ENCODE measurements at places on chromosomes 6 and 20.

- no peak for DNase-seq
Measured at GRCh38 chr20:63054103-63054474, 47.3 kb upstream of the BHLHE23 start.

DNA sequence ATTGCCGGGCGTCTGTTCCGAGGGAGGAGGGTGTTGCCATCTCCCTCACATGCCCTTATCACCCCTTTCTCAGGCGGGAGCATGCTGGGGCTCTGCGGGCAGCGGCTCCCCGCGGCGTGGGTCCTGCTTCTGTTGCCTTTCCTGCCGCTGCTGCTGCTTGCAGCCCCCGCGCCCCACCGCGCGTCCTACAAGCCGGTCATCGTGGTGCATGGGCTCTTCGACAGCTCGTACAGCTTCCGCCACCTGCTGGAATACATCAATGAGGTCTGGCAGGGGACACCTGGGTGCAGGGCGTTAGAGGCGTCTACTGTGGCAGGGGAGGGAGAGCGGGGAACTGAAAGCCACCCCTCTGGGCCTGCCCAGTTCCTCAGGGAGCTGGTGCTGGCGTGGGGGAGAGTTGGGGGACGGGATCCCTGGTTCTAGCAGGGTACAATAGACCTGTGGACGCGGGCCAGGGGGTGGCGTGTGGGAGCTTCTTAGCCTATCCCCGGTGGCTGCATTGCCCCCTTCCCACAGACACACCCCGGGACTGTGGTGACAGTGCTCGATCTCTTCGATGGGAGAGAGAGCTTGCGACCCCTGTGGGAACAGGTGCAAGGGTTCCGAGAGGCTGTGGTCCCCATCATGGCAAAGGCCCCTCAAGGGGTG is 697 bp downstream of the PPT2 start:
- DNase-seq, result peak; percentile 46

DNA sequence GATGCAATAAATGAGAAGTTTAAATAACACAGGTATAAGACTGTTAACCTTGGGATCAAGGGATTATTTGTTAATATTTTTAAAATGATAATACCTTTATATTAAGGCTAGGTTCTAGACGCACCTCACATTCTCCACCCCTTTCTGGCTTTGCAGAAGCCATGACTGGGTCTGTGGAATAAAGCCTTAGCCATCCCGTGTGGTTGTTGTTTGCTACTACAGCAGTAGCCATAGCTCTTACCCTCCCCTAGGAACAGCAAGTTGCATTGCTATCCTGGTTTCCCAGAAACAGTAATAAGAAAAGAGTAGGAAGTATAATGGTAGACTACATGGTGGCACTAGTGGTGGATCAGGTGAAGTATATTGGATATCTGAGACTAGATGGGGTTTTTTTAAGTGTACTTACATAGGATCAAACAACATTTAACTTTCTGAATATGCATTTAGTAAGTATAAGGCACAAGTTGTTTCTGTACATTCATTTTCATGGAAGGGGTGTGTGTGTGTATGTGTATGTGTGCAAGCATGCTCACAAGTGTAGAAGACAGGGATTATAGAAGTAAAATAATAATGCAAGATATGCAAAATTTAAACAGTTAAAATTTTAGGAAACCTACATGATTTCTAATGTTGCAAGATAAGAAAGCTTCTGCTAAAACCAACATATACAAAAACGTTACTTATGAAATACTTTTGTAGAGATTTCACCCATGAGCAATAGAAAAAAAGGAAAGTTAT is 384.2 kb downstream of the PRKN start:
- DNase-seq, result no peak

GRCh38 chr6:89216411-89216810 is 747 bp downstream of the GABRR1 start:
- DNase-seq, result no peak

GRCh38 chr6:21912151-21912832 is 318.7 kb downstream of the SOX4 start:
- DNase-seq, result no peak

GRCh38 chr20:61938839-61939690 is 126.6 kb downstream of the TAF4 start:
- no peak for DNase-seq

DNA sequence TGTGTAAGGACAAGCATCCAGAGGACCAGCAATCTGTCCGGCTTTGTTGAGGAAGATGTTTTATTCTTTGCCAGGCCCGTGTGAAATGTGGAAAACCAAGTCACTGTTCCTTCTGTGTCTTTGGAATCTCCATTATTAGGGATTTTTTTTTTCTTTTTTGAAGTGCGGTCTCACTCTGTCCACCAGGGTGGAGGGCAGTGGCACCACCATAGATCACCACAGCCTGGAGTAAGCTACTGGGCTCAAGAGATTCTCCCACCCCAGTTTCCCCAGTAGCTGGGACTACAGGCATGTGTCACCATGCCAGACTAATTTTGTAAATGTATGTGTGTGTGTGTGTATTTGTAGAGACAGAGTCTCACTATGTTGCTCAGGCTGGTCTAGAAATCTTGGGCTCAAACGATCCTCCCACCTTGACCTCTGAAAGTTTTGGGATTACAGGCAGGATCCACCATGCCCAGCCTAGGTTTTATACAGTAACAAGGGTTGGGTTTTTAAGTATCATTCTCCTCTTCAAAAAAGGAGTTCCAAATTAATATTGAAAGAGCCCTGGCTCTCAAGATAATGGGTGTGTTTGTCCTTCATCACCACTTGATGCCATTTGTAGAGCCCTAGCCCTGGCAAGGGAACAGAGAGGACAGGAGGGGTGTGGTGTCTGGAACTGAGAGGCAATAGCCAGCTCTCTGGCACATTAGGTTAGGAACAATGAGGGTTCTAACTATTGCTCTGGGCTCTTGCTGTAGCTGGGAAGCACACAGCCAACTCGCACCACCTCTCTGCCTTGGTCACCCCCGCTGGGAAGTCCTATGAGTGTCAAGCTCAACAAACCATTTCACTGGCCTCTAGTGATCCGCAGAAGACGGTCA is 3.1 kb downstream of the LAMP5 start:
- no peak for DNase-seq

DNA sequence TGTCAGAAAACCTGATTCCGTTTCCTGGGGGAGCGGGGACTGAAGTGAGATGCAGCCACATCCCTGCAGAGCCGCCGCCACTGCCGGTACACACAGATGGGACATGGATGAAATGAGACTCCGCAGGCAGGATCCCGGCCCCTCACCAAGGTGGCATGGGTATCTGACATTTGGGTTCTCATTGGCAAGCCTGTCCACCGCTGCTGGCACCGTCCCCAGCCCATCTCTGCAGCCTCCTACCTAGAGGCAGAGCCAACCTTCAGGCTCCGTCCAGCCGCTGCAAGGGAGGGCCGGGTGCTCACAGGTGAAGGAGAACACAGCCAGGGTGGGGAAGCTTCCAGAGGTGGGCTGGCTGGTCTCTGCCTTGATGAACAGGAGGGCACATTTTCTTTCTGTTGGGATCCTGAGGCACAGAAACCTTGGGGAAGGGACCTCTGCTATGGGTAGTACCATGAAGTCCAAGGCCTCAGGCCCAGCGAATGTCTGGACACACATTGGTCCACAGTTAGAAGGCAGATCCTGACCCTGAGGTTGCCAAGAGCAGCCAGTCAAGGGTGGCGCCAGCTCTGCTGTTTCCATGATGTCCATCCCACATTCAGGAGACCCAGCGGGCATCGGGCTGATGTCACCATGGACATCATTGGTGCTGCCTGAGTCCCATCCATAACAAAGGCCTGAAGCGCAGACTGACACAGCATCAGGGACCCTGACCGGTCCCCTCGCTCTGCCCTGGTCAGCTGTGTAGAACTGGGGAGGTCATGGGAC is 177.4 kb downstream of the TAF4 start:
- no peak for DNase-seq

GRCh38 chr6:97097068-97098047 is 172.8 kb downstream of the KLHL32 start:
- DNase-seq, result no peak

DNA sequence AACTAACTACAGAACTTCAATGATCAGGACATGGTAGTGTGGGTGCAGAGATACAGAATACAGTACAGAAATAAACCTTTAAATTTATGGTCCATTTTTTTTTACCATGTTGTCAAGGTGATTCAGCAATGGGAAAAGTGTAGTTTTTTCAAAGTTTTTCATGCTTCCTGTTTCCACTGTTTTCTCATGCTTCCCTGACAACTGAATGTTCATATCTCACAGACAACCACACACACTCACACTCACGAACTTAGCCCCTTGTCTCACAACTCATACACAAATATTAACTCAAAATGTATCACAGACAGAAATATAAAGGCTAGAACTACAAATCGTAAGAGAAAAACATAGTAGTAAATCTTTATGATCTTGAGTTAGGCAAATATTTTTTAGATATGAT is 232.6 kb upstream of the CDYL start:
- no peak for DNase-seq

GRCh38 chr6:2993755-2994317 is 5.9 kb upstream of the NQO2 start:
- DNase-seq, result no peak

DNA sequence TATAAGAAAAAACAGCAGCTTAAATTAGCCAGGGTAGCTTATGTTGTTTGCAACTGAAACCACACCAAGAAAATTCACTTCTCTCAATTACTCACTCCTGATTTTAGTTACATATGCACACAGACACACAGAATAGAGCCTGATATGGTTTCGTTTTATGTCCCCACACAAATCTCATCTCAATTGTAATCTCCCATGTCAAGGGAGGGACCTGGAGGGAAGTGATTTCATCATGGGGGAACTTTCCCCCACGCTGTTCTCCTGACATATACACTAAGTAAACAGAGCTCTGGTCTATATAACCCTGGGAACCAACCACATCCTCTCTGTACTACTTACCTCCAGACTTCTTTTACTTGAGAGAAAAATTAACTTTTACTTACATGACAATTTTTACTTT is 9.8 kb downstream of the OR12D1 start:
- DNase-seq, result no peak

Measured in stimulated activated CD8-positive, alpha-beta memory T cell treated with anti-CD3 and anti-CD28 coated beads, Interleukin-15, amount 100 ng/mL, for 48 hours (primary cell).